Large intestine (tissue), 12 donors: ENCODE measurements at places on chromosomes 2 and 18.

DNA sequence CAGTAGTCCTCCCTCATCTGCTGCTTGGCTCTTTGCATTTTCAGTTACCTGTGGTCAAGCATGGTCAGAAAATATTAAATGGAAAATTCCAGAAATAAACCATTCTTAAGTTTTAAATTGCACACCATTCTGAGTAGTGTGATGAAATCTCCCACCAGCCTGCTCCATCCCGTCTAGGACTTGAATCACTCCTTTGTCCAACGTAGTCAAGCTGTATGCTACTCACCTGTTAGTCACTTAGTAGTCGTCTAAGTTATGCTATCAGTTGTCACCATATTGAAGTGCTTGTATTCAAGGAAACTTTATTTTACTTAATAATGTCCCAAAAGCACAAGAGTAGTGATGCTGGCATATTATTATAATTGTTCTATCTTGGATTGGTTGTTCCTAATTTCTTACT lies 172.5 kb downstream of the FIGN start:
- DNase-seq: no peak

- DNase-seq: no peak
Observed at GRCh38 chr2:130756874-130757668, 1.7 kb downstream of the AMER3 start.

DNA sequence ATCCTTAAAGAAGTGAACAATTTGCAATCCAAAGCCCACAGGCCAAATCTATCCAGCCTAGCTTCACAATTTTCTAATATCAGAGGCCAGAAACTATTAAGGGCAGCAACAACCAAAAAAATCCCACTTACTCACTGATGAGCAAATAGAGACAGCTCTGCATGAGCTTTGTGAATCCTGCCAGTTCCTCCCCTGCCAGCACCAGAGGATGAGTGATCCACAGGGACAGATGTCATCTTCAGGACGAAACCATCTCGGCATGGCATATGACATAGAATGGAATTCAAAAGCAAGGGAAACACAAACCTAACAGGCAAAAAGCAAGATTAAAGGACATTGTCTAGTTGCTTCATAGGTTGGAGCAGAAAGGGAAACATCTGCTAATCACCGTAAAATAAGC lies 2.2 kb upstream of the DSC2 start:
- DNase-seq: no peak

- no peak for DNase-seq
Observed at GRCh38 chr2:227661025-227661649, 5.5 kb upstream of the SCYGR5 start.

DNA sequence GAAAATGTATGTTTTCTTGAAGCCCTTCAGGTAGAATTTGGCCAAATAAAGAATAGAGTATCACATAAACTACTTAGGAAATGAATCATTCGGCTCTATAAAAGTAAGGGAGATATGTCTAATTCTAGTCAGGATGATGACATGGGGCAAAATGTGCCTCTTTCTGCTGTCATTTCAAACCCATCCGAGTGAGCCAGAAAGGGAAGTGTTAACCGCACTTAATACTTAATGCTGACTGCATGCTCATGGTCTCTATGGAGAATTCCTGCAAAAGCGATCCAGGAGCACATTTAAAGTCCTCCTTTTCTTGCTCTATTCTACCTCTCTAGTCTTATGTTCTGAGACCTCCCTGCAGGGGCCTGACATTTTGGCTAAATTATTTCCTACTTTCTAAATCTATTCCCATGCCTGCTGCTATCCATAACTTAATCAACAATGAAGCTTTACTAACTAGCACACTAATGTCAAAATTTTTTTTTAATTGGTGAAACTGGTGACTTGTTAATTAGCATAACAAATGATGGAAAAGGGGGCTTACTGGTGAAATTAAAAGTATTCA lies 127.4 kb downstream of the CDC42EP3 start:
- DNase-seq: no peak

DNA sequence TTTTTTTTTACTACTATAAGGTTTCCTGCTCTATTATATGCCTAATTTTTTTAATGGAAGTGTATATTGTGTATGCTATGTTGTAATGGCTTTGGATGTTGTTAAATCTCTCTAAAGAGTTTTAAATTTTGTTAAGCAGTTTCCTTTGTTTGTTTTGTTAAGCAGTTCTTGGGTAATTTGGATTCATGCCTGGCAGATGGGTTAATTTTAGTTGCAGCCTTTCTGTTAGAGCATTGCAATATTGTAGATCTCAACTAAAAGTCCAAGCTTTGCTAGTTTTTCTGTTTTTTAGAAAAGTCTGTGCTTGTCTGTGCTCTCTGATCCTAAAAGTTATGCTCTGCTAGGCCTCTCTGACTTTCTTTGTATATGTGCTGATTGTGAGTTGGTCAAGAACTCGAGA lies 1229.0 kb upstream of the NRXN1 start:
- no peak for DNase-seq

DNA sequence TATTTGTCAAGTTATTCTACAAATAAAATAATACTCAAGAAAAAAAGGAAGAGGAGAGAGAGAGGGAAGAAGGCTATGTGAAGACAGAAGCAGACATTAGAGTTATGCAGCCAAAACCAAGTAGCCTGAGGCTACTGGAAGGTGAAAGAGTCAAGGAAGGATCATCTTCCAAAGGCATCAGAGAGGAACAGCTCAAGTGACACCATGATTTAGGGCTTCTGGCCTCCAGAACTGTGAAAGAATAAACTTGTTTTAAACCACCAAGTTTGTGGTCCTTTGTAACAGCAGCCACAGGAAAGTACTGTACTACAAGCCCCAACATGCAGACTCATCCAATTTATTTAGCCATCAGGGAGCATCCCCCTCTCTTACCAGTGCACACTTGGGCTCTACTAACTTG lies 788.5 kb upstream of the LRRTM1 start:
- DNase-seq: no peak

- DNase-seq: no peak
Observed at GRCh38 chr2:138182250-138182936, 218.1 kb downstream of the HNMT start.

DNA sequence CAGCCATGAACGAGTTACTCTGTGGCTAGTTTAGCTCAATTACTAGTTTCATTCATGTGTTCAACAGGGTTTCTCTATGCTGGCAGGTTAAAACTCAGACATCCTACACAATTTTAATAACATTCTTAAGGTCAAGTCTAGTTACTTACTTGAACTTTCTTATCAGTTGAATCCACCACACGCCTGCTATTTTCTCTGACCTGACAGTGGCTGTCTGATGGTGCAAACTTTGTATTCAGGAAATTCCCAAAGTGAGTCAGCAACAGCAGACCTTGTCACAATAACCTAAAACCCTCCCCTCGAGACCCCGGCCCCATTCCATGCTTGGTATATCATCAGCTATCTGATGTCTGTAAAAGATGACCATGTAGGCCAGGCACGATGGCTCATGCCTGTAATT lies 20.8 kb upstream of the CIDEA start:
- DNase-seq: no peak

DNA sequence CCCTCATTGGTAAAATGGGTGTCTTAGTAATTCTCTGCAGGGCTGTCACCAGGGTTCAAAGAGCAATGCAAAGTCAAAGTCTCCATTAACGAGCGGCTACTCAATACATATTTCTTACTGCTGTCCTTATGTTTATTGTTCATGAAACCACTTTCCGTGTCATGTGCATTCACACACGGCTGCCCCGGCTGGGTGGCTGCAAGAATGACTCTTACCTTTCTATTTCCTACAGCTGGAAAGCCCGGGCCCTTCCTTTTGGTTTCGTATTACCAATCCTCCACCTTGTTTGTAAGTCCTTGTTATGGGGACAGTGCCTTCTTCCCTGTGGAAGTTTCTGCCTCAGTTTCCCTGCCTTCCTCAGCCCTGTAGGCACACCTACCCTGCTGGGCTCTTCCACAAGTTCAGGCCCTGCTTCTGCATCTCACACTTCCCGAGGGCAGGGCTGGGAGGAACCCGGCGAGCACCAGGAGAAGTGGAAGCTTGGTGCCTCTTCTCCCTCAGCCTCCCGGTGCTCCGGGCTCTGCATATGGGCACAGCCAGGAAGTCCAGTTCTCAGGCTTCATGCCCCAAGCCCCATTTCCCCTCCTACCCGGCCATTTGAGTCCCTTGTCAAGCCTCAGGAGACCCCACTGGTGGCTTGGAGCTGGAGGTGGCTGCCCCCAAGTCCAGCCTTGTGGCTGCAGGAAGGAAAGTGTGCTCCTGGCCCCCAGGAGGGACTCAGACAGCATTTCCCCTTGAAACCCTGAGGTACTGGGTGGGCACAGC lies 18.7 kb upstream of the ACKR3 start:
- DNase-seq: peak; percentile 61

GRCh38 chr2:127293386-127293747 lies 577 bp downstream of the ERCC3 start:
- no peak for DNase-seq
